ENCODE measurements at places on chromosomes 2 and 18.

DNA sequence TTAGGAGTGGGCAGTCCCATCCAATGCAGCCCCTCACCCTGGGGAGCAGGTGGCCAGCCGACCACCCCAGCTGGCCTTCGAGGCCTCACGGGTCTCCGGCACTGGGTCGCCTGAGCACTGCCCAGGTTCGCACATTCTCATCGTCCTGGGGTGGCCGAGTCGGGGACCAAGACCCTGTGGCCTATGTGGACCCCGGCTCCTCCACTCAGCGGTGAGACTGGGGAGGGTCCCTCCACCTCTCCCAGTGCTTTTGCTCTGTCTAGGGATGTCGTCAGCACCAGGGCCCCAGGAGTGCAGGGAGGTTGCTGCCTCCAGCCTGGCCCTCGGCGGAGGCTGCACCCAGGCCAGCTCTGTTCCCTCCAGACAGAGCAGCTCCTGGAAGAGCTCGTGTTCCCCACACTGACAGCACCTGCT is 89.6 kb downstream of the TPO start:
- H3K4me3 ChIP-seq, result no peak overlapping the region
- no peak for DNase-seq
- peaks cover 3% of the 10 kb centered on the region for H3K27me3 ChIP-seq
- no peaks in the 10 kb centered on the region for H3K4me1 ChIP-seq
- H3K36me3 ChIP-seq, result no peaks in the 10 kb centered on the region

- H3K4me3 ChIP-seq, result no peak overlapping the region
- no peak for DNase-seq
- no peaks in the 10 kb centered on the region for H3K27me3 ChIP-seq
- no peak overlapping the region for H3K27ac ChIP-seq
- H3K4me1 ChIP-seq, result no peaks in the 10 kb centered on the region
These were observed 105.6 kb downstream of the SETBP1 start for GRCh38 chr18:44786257-44786656.

DNA sequence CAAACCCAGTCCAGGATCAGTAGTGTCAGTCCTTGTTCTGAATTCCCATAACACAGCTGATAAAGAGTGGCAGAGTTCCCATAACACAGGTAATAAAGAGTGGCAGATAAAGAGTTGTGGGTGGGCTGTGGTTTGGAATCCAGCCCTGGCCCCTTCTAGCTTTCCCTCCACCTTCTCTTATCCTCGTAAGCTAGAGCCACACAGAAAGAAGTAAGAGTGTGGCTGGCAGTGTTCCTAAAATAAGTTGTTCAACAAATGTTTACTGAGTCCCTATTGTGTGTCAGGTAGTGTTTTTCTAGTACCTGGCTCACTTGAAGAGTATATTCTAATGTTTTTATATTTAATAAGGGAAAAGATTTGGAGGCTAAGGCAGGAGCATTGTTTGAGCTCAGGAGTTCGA is 65.0 kb upstream of the BCL2L11 start:
- H3K36me3 ChIP-seq, result no peaks in the 10 kb centered on the region
- peaks cover 6% of the 10 kb centered on the region for H3K27me3 ChIP-seq
- H3K4me1 ChIP-seq, result no peaks in the 10 kb centered on the region
- no peak overlapping the region for H3K4me3 ChIP-seq
- DNase-seq, result no peak

- H3K27me3 ChIP-seq, result no peaks in the 10 kb centered on the region
- H3K4me1 ChIP-seq, result no peaks in the 10 kb centered on the region
- DNase-seq, result no peak
These were observed 132.2 kb downstream of the ARL4C start for GRCh38 chr2:234364661-234365060.

DNA sequence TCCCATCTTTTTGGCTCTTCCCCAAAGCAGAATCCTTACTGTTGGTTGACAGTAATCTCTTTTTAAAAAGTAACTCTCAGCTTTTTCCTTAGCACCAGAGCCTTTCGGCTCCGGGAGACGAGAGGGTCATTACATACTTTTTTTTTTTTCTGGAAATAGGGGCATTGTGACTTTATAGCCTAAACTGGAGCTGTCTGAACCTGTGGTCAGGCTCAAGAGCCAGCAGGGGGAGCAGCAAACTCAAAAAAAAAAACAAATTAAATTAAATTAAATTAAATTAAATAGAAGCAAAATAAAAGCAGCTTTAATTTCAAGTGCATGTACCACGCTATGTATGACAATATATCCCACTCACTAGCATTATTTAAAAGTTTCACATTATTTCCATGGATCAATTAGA is 156.6 kb downstream of the DTNA start:
- no peak overlapping the region for H3K4me3 ChIP-seq
- H3K27me3 ChIP-seq, result no peaks in the 10 kb centered on the region
- H3K4me1 ChIP-seq, result no peaks in the 10 kb centered on the region
- H3K36me3 ChIP-seq, result no peaks in the 10 kb centered on the region
- peak; percentile 13 for DNase-seq
